T-cell (primary cell): ENCODE measurements at places on chromosomes 3 and 15.
A peak's percentile ranks its signal among the peaks of the same experiment; 100 is the strongest.

DNA sequence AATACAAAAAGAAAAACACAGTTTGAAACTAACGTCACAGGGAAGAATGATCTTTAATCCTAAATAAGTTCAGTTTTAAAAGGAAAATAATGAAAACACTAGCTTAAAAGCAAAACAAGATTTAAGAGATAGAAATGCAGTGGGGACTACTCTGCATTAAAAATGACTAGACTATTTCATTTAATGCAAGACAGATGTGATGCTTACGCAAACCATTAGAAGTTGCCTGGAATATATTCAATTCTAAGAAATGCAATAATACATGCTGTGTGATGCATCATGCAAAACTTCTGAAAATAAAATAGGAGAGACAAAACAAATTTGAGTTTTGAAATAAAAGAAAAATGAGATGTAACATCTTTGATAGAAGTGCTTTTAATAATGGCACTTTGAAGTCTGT is 97.6 kb upstream of the STRIT1 start:
- H3K4me1 ChIP-seq, result no peaks in the 10 kb centered on the region
- no peaks in the 10 kb centered on the region for H3K27me3 ChIP-seq

- H3K4me3 ChIP-seq, result no peak overlapping the region
- no peaks in the 10 kb centered on the region for H3K36me3 ChIP-seq
- DNase-seq, result no peak
- H3K27me3 ChIP-seq, result no peaks in the 10 kb centered on the region
Measured at GRCh38 chr15:48427479-48427878, 96.2 kb downstream of the DUT start.

DNA sequence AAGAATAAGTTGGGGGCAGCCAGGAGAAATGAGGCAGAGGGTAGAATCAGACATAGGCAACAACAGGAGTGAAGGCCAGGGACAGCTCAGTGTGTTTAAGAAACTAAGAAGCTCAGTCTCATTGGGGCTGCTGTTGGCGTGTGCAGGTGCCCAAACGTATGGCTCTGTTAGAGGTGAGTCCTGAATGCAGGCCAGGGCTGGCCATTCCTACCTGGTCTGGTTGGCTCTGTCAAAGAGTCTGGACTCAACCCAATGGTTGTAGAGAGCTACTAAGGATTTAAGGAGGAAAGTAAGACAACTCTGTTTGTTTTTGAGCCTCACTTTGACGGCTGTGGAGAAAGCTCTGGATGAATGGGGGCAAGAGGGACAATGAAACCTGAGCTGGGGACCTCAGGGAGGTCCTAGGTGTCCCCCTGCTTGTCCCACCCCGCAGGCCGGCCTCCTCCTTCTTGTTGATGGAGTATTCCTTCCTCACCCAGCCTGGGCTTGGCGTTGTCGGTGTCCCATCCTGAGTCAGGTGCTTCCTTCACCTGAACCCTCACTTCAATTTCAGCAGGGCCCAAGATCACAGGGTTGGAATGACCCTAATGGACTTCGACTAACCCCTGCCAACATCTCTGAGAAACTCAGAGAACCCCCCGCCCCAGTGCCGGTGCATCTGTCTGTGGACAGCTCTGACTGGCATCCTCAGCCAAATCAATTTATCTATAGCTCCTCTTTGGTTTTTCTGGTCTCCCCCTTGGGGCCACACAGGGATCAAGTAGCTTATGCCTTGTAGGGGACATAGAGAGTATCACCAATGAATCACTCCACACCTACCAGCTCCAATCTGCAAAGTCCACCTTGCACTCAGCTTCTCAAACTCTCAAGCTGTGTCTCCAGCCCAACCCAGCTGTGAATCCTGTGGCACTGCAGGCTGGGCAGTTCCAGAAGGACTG is 8.3 kb downstream of the ITGA11 start:
- no peak for DNase-seq
- no peaks in the 10 kb centered on the region for H3K36me3 ChIP-seq
- no peak overlapping the region for H3K4me3 ChIP-seq
- no peak overlapping the region for H3K27ac ChIP-seq
- H3K4me1 ChIP-seq, result no peaks in the 10 kb centered on the region

DNA sequence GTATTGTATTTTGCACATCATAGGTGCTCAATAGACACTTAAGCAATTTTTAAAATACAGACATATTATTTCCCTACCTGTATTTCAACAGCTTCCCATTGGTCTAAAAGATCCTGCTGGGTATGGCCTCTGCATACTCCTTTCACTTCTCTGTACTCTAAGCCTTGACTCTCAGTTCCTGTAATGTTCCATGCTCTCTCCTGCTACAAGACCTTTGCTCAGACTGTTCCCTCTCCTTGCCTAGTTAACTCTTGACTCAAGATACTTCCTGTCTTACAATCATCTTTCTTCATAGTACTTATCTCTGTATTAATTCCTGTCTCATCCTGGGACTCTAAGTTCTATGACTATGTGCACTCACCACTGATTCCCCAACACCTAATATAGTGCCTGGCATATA is 1.7 kb downstream of the SCN11A start:
- no peaks in the 10 kb centered on the region for H3K27me3 ChIP-seq
- H3K36me3 ChIP-seq, result no peaks in the 10 kb centered on the region
- H3K4me1 ChIP-seq, result peaks cover 6% of the 10 kb centered on the region
- peak overlapping the region; percentile 95 for H3K27ac ChIP-seq

- no peaks in the 10 kb centered on the region for H3K4me1 ChIP-seq
- no peak overlapping the region for H3K4me3 ChIP-seq
- DNase-seq, result no peak
- H3K36me3 ChIP-seq, result no peaks in the 10 kb centered on the region
Measured at GRCh38 chr3:148004331-148004730, 595.2 kb downstream of the ZIC1 start.

GRCh38 chr15:79089890-79090486 is 592 bp downstream of the RASGRF1 start:
- peaks cover 7% of the 10 kb centered on the region for H3K27me3 ChIP-seq
- H3K36me3 ChIP-seq, result no peaks in the 10 kb centered on the region
- DNase-seq, result no peak
- H3K4me1 ChIP-seq, result peaks cover 13% of the 10 kb centered on the region
- H3K27ac ChIP-seq, result no peak overlapping the region
- no peak overlapping the region for H3K4me3 ChIP-seq

GRCh38 chr3:79183496-79183895 is 584.3 kb downstream of the ROBO1 start:
- DNase-seq, result no peak
- H3K36me3 ChIP-seq, result no peaks in the 10 kb centered on the region
- H3K4me3 ChIP-seq, result no peak overlapping the region
- no peak overlapping the region for H3K27ac ChIP-seq

GRCh38 chr3:61812517-61812916 is 251.1 kb downstream of the PTPRG start:
- H3K36me3 ChIP-seq, result no peaks in the 10 kb centered on the region
- no peak for DNase-seq
- no peaks in the 10 kb centered on the region for H3K27me3 ChIP-seq
- no peaks in the 10 kb centered on the region for H3K4me1 ChIP-seq

DNA sequence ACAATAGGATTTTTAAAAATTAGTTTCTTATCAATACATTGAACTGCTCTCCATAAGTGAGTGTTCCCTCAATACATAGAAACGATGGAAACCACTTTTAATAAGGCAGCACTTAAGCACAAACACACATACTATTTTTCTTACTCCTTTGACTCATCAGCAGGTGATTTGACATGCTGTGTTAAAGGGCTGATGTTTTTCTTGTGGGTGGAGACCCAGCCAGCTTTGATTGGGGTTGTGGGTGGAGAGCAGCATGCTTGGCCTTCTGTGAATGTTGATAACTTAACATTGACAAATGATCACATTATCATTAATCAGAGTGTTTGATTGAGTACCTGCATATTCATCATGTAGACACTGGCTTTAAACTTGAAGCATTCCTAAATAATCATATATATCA is 223.0 kb upstream of the DPH6 start:
- H3K36me3 ChIP-seq, result no peaks in the 10 kb centered on the region
- no peaks in the 10 kb centered on the region for H3K27me3 ChIP-seq
- no peaks in the 10 kb centered on the region for H3K4me1 ChIP-seq
- no peak for DNase-seq

- no peaks in the 10 kb centered on the region for H3K4me1 ChIP-seq
- no peaks in the 10 kb centered on the region for H3K36me3 ChIP-seq
- no peak overlapping the region for H3K27ac ChIP-seq
- no peak overlapping the region for H3K4me3 ChIP-seq
- no peak for DNase-seq
Measured at GRCh38 chr3:131109156-131109555, 82.5 kb downstream of the NEK11 start.

- no peak overlapping the region for H3K27ac ChIP-seq
- H3K4me1 ChIP-seq, result no peaks in the 10 kb centered on the region
- H3K4me3 ChIP-seq, result no peak overlapping the region
- H3K36me3 ChIP-seq, result no peaks in the 10 kb centered on the region
- H3K27me3 ChIP-seq, result no peaks in the 10 kb centered on the region
Measured at GRCh38 chr3:99686955-99687612, 48.7 kb downstream of the COL8A1 start.

DNA sequence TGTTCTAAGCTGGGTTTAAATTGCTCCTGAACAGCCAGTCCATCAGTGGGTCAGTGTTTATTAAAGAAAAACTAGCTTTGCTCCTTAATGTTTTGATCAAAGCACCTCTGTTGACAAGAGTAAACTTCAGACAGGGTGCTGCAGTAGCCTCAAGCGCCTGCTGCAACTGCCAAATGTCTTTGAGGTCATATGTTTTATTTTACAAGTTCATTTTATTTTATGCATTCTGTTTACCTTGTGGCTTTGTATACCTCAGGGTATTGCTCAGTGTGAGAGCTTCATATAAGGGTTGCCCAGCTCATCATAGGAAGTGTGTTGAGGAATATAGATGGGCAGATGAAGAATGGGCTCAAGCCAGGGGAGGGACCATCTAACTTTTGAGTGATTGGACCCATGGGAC is 8.5 kb downstream of the MYZAP start:
- H3K4me3 ChIP-seq, result no peak overlapping the region
- H3K4me1 ChIP-seq, result no peaks in the 10 kb centered on the region
- H3K27ac ChIP-seq, result no peak overlapping the region
- no peaks in the 10 kb centered on the region for H3K36me3 ChIP-seq
- no peaks in the 10 kb centered on the region for H3K27me3 ChIP-seq
- DNase-seq, result no peak

DNA sequence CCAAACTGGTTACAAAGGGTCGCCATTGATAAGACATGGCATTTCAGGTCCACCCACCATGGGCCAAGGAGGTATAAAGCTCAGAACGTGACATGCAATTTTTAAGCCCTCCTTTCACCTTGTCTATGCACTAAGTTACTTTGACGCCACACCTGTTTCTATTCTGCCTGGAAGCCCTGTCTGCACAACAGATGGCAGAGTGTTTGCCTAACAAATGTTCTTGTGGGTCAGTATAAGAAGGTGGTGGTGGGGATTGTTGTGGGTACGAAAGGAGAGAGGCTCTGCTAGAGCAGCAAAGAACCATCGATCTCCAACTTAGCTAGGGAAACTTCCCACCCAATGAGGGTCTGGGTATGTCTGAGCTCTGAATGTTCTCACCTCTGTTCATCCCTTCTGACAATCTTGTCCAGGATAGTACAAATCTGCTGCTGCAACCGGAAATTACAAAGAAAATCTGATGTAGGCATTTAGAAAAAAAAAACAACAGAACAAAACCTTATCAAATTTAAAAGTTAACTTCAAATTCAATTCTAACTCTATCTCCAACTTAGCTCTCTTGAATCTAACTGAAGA is 945.0 kb upstream of the CFAP20DC start:
- H3K36me3 ChIP-seq, result no peaks in the 10 kb centered on the region
- no peak overlapping the region for H3K4me3 ChIP-seq
- peaks cover 62% of the 10 kb centered on the region for H3K4me1 ChIP-seq
- H3K27ac ChIP-seq, result no peak overlapping the region
- DNase-seq, result no peak

DNA sequence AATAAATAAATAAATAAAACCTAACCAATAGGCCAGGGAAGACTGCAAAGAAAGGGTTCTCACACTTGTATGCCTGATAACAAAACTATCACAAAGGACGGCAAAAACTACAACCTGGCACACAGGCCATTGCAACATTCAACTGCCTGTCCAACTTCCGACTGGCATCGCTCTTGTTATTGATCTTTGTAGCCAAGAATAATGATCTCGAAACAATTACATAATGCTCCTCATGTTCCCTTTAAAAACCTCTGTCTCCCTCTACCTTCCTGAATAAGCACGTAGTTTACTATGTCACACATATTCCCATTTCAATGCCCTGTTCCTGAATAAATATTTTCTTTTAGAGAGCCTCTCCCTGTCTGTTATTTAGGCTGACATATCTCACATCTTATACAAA is 74.3 kb downstream of the B3GNT5 start:
- H3K27ac ChIP-seq, result no peak overlapping the region
- H3K4me3 ChIP-seq, result no peak overlapping the region
- H3K27me3 ChIP-seq, result no peaks in the 10 kb centered on the region
- H3K36me3 ChIP-seq, result no peaks in the 10 kb centered on the region
- H3K4me1 ChIP-seq, result no peaks in the 10 kb centered on the region
- DNase-seq, result no peak

DNA sequence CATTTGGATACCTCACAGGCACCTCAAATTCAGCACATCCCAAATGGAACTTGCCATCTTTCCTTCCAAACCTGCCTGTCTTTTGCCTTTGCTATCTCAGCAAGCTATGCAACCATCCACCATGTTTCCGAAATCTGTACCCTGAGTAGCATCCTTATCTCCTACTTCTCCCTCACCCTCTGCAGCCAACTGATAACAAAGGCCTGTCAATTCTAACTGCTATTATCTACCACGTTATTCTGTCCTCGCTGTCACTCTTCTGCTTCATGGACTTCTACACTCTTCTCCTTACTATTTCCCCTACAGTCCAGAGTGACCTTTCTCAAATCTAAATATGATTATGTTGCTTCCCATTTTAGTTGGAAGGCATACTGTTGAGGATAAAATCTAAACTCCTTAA is 25.5 kb upstream of the TAFA4 start:
- no peak overlapping the region for H3K27ac ChIP-seq
- no peaks in the 10 kb centered on the region for H3K36me3 ChIP-seq
- peaks cover 2% of the 10 kb centered on the region for H3K27me3 ChIP-seq
- H3K4me1 ChIP-seq, result no peaks in the 10 kb centered on the region
- H3K4me3 ChIP-seq, result no peak overlapping the region

DNA sequence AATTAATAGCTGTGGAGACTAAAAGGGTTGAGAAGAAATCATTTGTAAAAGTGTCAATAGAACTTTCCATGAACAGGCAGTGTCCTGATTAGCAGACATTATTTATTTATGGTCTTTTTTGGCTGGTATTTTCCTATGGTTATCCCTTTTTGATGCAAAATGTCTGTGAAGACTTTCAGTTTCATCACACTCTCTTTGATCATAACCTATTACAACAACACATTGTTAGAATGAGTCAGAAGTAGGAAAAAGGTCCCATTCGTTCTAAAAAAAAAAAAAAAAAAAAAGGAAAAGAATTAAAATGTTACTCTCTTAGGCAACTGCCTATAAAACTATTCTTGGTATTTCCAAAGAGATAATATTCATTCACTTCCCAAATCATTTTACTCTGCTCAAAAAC is 62.1 kb downstream of the SLC49A4 start:
- H3K27ac ChIP-seq, result no peak overlapping the region
- H3K4me3 ChIP-seq, result no peak overlapping the region
- no peaks in the 10 kb centered on the region for H3K27me3 ChIP-seq
- no peaks in the 10 kb centered on the region for H3K4me1 ChIP-seq
- peaks cover 4% of the 10 kb centered on the region for H3K36me3 ChIP-seq
- DNase-seq, result no peak
